ENCODE measurements at places on chromosomes 2 and 18. TPM values are rescaled to one million over a fixed set of nuclear protein-coding genes. Genes with fewer than 3 reads are reported as not detected.
A peak's percentile ranks its signal among the peaks of the same experiment; 100 is the strongest.

DNA sequence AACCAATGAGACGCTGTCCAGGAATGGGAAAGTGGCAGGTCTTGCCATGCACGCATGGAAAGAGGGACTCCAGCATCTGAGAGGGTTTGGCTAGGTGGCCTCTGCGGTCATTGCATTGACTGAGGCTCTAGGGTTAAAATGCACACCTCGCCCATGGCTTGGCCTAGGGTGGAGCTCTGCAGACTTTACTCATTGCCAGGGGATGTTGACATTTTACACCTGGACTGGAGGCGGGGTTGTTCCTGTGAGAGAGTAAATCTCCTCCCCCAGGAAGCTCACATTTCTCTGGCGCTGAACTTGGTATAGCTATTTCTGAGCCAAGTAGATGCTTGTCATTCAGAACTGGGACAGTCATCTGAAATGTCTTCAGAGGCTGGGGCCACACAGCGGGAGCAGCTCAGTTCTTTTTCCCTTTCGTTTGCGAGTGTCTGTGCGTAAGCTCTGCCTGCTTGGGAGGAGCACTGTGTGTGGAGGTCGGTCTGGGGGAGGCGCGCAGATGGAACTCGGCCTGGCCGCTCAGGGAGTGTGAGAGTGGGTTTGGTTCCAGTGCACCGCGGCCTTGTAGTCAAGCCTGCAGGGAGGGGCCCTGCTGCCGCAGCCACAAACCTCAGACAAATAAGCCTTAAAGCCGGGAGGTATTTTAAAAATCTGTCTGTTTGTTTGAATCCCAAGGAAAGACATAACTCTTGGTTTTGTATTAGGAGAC, 76.5 kb downstream of the LPIN1 start:
- H3K4me3 ChIP-seq = no peak overlapping the region
- DNase-seq = no peak
- H3K36me3 ChIP-seq = peaks cover 40% of the 10 kb centered on the region
- H3K4me1 ChIP-seq = peaks cover 7% of the 10 kb centered on the region

- H3K27ac ChIP-seq = no peak overlapping the region
- H3K27me3 ChIP-seq = no peaks in the 10 kb centered on the region
- no peaks in the 10 kb centered on the region for H3K36me3 ChIP-seq
- no peak overlapping the region for H3K4me3 ChIP-seq
Observed at GRCh38 chr2:241773511-241774418, 2.9 kb upstream of the GAL3ST2 start.

DNA sequence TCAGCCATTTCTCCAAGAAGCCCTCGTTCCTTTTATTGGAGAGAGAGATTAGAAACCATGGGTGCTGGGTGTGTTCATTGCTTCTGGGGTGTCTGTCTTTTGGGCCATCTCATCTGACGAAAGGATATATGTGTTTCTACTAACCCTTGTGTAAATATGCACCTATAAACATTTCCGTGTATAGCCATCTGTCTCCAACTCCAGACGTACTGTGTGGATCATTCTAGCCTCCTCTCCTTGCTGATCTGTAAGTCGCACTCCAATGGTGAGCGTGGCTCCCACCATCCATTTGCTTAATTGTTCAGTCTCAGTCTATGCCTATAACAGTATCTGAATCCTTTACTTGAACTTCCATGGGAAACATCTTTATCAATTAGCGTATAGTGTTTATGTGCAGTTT, 1.8 kb downstream of the RBFA start:
- no peak overlapping the region for H3K4me3 ChIP-seq
- H3K36me3 ChIP-seq = peaks cover 9% of the 10 kb centered on the region
- H3K27me3 ChIP-seq = peaks cover 2% of the 10 kb centered on the region
- peak overlapping the region; percentile 11 for H3K27ac ChIP-seq
- peaks cover 18% of the 10 kb centered on the region for H3K4me1 ChIP-seq

GRCh38 chr2:36146765-36147164, 208.8 kb upstream of the CRIM1 start:
- DNase-seq = no peak
- peaks cover 15% of the 10 kb centered on the region for H3K4me1 ChIP-seq
- H3K27ac ChIP-seq = peak overlapping the region; percentile 62
- peaks cover 2% of the 10 kb centered on the region for H3K36me3 ChIP-seq
- peaks cover 1% of the 10 kb centered on the region for H3K27me3 ChIP-seq
- peak overlapping the region; percentile 49 for H3K4me3 ChIP-seq

- no peak for DNase-seq
- no peak overlapping the region for H3K27ac ChIP-seq
- peaks cover 61% of the 10 kb centered on the region for H3K36me3 ChIP-seq
- H3K4me1 ChIP-seq = peaks cover 12% of the 10 kb centered on the region
Observed at GRCh38 chr2:143183804-143184463, 54.7 kb downstream of the ARHGAP15 start.

GRCh38 chr2:120881981-120882788, 146.5 kb downstream of the GLI2 start:
- no peak for DNase-seq
- H3K4me3 ChIP-seq = no peak overlapping the region
- H3K4me1 ChIP-seq = no peaks in the 10 kb centered on the region
- no peak overlapping the region for H3K27ac ChIP-seq
- H3K36me3 ChIP-seq = no peaks in the 10 kb centered on the region
- H3K27me3 ChIP-seq = peaks cover 2% of the 10 kb centered on the region

GRCh38 chr2:230974096-230974913, 21.6 kb upstream of the SPATA3 start:
- H3K36me3 ChIP-seq = no peaks in the 10 kb centered on the region
- peaks cover 54% of the 10 kb centered on the region for H3K4me1 ChIP-seq
- DNase-seq = peak; percentile 68
- H3K27me3 ChIP-seq = no peaks in the 10 kb centered on the region
- H3K4me3 ChIP-seq = peak overlapping the region; percentile 64

GRCh38 chr2:10579876-10580514, 109.8 kb downstream of the NOL10 start:
- H3K27ac ChIP-seq = no peak overlapping the region
- no peaks in the 10 kb centered on the region for H3K27me3 ChIP-seq
- H3K4me1 ChIP-seq = peaks cover 6% of the 10 kb centered on the region

DNA sequence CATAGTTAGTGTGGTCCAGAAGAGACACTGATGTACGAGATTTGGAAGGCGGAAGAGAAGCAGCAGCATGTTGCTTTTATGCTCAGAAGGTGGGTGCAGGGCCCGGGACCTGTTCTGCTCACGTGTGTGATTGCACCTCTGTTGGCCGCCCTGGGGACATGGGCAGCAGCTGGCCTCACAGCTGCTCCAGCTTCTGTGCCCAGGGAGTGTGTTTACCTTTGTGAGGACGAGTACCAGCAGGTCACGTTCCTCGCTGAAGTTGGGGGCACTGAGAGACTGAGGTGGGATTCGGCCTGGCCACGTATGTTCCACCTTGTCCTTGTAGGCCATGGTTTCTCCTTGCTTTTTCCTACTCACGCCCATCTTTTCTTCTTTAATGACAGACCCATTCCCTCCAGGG, 86.3 kb downstream of the PMAIP1 start:
- H3K27me3 ChIP-seq = peaks cover 22% of the 10 kb centered on the region
- H3K4me3 ChIP-seq = no peak overlapping the region
- H3K36me3 ChIP-seq = no peaks in the 10 kb centered on the region
- no peak for DNase-seq

DNA sequence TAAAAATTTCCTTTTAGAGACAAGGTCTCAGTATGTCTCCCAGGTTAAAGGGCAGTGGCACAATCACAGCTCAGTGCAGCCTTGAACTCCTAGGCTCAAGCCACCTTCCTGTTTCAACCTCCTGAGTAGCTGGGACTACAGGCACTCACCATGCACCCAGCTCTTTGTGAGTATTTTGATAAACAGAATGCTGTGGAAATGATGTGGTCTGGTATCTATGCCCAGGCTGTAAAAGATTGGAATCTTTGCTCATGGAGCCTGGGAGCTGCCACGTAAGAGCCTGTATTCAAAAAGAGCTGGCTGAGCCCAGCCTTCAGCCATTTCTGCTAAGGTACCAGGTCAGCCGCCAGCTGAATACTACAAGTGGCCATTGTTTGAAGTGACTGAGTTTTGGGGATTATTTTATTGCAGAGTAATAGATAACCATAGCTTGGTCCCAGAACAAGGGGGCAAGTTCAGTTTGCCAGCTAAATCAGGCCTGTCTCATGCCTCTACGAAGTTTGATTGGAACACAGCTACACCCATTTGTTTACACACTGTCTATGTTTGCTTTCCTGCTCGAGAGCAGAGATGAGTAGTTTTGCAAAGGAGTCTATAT, 21.3 kb upstream of the ARL5A start:
- no peak overlapping the region for H3K4me3 ChIP-seq
- peaks cover 2% of the 10 kb centered on the region for H3K4me1 ChIP-seq
- H3K36me3 ChIP-seq = no peaks in the 10 kb centered on the region
- H3K27me3 ChIP-seq = peaks cover under 1% of the 10 kb centered on the region
- no peak overlapping the region for H3K27ac ChIP-seq

DNA sequence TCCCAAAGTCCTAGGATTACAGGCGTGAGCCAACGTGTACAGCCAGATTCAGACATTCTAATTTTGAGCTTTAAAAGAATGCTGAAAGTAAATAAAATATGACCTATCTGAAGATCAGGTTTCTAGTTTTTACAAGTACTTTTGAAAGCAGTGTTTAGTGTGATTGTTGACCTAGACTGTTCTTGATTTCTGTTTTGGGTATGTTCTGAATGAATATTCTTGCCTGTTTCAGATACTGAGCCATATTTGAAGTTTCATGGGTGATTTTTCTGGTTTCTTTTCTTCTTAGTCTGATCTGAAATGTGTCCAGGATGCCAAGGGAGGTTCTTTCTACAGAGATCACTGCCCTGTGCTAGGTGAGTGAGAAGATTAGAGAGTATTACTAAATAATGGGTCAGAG, 37.2 kb downstream of the MIB1 start:
- H3K36me3 ChIP-seq = peaks cover 35% of the 10 kb centered on the region
- DNase-seq = no peak

DNA sequence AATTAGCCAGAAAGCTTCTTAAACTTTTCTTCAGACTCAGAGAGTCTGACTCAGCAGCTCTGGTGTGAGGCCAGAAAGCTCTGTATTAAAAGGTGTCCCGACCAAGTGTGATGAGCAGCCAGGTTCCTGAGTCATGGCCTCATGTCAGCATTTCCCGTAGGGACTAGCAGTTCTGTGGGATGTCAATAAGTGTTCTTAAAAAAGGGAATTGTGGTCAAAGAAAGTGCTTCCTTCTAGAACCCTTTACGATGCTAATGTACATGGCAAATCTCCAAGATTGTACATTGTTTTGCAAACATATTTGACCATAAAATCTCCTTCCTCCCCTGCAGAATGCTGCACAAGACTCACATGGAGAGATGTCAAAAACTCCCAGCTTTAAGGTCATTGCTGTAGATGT, 80.1 kb downstream of the PLA2R1 start:
- H3K4me1 ChIP-seq = no peaks in the 10 kb centered on the region
- H3K36me3 ChIP-seq = no peaks in the 10 kb centered on the region
- no peak for DNase-seq
- peaks cover 41% of the 10 kb centered on the region for H3K27me3 ChIP-seq

The FZD7 gene
- 0.44 TPM for total RNA-seq

The PARD6G gene
- 0.47 TPM for total RNA-seq

The C2orf80 gene
- total RNA-seq = not detected

The POMC gene
- 6.1 TPM for total RNA-seq

The ARHGAP28 gene
- not detected for total RNA-seq
